ENCODE measurements at places on chromosomes 2 and 18. TPM values are rescaled to one million over a fixed set of nuclear protein-coding genes. Genes with fewer than 3 reads are reported as not detected.

DNA sequence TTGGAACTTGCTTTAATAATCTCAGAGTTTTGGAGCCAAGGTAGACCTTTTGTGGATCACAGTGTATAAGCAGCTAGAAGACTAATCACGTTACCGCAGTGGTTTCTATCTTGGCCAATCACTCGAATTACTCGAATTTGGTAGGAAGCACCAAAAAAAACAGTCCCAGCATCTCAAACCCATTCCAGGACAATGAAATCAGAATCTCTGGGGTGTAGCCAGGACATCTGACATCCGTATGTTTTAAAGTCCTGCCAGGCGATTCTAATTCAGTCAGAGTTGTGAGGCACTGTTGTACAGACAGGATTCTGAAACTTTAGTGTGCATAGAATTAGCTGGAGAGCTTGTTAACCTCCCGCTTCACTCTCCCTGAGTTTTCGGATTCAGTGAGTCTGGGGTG, 30.8 kb downstream of the GRHL1 start:
- no peak for DNase-seq

DNA sequence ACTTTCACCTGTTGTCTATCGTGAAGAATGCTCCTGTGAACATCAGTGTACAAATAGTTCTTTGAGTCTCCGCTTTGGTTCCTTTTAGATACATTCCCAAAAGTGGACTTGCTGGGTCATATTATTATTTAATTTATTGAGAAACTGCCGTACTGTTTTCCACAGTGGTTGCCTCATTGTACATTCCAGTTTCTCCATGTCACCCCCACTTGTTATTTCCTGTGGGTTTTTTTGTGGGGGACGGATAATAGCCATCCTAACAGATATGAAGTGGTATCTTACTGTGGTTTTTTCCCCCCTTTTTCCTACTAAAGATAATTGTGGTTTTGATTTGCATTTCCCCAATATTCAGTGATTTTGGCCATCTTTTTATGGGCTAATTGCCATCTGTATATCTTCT, 53.8 kb downstream of the SMCHD1 start:
- DNase-seq: no peak

DNA sequence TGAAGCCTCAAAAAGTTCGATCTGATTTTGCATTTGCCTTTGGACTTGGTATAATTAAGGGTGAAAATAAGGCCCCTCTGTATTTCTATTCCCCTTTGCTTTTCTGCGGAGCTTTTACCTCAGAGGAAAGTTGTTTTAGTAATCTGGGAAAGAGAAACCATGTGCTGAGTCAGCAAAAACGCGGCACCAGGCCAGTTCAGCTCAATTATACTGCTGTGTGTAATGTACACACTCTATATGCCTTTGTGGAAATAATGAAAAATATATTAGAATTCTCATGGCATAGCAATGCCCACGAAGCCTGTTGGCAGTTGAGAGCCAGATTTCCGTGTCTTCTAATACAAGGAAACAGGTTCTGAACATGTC, 161.9 kb upstream of the SIX2 start:
- no peak for DNase-seq

GRCh38 chr18:12838178-12838634, 45.8 kb downstream of the PTPN2 start:
- DNase-seq: no peak

Gene SCTR
- 0.97 TPM for total RNA-seq

Gene CCT7
- total RNA-seq: 217 TPM

Gene MEP1B
- 0.18 TPM for total RNA-seq
